CD4-positive, alpha-beta T cell (primary cell): ENCODE measurements at places on chromosomes 13 and 19.

GRCh38 chr13:29756506-29756905 is 93.9 kb downstream of the UBL3 start:
- no peak for DNase-seq

DNA sequence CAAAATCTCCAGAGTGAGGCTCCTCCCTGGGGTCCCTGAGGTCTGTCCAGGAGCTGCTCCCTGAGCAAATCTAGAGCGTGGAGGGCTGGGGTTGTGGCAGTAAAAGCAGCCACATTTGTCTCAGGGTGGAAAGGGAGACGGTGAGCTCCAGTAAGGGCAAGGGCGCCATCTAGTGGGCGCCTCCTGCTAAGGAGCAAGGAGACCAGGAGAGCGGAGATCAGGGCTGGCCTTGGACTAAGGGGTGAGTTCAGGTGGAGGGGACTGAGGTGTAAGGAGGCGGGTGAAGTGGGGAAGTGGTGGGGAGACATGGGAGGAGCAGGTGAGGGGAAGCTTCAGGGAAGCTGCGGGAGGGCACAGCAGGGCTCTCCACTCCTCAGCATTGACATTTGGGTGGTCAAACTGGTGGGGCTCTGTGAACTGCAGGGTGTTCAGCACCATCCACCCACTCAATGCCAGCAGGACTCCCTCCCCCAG is 5.3 kb upstream of the CEACAM21 start:
- DNase-seq = peak; percentile 88

- DNase-seq = no peak
Measured at GRCh38 chr13:104796581-104796980, 1730.4 kb upstream of the SLC10A2 start.

GRCh38 chr13:75505327-75505726 is 23.4 kb upstream of the TBC1D4 start:
- DNase-seq = peak; percentile 18

DNA sequence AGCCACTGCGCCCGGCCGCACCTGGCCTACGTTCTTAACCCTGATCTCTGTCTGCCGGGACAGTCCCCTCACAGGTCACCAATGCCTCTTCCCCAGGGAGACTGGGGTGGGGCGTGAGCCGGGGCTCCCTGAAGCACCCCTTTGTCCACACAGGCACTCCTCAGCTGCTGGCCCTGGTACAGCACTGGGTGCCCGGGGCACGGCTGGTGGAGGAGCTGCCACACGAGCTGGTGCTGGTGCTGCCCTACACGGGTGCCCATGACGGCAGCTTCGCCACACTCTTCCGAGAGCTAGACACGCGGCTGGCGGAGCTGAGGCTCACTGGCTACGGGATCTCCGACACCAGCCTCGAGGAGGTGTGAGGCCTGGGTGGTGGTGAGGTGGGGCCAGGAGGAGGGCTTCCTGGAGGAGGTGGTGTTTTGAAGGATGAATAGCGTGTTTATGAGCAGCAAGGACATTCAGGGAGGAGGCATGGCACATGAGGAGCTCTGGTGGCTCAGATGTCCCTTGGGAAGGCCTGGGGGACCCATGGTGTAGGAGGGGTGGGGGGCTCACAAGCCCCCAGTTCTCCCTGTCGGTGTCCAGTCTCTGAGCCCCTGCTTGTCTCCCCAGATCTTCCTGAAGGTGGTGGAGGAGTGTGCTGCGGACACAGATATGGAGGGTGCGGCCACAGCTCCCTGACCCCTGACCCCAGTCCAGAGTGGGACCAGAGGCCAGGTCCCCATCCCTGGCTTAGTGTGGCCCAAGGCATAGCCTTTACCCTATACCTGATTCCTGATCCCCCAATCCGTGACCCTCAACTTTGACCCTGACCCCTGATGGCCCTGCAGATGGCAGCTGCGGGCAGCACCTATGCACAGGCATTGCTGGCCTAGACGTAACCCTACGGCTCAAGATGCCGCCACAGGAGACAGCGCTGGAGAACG is 13.5 kb upstream of the ARHGAP45 start:
- no peak for DNase-seq

- no peak for DNase-seq
Measured at GRCh38 chr19:49434907-49435583, 6.3 kb downstream of the SLC17A7 start.

- DNase-seq = no peak
Measured at GRCh38 chr13:113442985-113443362, 10.3 kb downstream of the ADPRHL1 start.

DNA sequence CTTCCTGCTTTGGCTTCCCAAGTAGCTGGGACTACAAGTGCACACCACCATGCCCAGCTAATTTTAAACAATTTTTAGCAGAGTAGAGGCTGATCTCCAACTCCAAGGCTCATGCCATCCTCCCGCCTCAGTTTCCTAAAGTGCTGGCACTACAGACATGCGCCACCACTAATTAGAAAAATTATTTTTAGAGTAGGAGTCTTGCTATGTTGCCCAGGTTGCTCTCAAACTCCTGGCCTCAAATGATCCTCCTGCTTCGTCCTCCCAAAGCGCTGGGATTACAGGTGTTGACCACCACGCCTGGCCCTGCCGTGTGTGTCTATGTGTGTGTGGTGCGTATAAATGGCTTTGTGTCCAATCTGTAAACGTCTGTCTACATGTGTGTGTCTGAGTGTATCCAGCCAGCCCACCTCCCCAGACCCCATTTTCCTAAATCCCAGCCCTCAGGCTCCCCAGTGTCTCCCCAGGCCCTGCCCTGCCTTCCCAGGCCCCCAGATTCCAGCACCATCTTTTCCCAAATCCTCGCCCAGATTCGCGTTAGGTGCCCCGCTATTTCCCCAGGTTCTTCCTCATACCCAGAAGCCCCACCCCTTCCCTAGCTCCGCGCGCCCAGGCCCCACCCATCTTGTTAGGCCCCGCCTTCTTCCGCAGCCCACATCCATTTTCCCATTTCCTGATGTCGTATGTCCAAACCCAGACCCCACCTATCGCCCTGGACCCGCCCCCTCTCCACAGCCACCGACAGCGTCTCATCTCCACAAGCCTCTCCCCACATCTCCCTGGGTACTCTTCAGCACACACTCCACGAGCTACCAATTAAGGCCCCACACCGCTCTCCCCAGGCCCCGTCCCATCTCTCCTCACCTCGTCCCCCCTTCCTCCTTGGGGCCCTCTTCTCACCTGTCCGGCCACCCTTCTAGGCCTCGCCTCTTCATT is 24.9 kb downstream of the SLC8A2 start:
- DNase-seq = no peak

DNA sequence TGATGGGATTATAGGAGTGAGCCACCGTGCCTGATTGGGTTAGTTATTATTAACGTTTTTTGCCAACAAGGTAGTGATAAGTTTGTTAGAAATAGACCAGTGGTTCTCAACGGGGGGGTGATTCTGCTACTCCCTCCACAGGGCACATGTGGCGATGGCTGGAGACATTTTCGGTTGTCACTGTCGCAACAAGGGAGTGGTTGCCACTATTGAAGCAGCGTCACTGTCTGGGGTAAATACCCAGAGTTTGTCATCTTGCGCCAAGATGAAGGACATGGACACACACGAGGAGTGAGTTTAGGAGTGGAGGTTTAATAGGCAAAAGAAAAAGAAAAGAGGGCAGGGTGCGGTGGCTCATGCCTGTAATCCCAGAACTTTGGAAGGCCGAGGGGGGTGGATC is 18.9 kb downstream of the ADGRE3 start:
- DNase-seq = no peak

DNA sequence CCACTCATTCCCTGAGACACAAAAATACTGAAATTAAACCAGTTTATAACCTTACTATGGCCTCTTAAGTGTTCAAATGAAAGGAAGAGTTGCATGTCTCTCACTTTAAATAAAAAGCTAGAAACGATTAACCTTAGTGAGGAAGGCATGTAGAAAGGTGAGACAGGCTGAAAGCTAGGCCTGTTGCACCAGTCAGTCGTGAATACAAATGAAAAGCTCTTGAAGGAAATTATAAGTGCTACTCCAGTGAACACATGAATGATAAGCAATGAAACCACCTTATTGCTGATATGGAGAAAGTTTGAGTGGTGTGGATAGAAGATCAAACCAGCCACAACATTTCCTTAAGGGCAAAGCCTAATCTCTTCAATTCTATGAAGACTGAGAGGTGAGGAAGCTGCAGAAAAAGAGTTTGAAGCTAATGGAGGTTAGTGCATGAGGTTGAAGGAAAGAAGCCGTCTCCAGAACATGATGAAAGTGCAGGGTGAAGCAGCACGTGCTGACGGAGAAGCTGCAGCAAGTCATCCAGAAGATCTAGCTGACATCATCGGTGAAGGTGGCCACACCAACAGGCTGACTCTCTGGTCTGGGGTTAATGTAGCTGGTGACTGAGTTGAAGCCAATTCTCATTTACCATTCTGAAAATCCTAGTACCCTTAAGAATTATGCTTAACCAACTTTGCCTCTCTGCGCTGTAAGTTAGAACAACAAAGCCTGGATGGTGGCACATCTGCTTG is 94.5 kb upstream of the TEX29 start:
- DNase-seq = no peak

DNA sequence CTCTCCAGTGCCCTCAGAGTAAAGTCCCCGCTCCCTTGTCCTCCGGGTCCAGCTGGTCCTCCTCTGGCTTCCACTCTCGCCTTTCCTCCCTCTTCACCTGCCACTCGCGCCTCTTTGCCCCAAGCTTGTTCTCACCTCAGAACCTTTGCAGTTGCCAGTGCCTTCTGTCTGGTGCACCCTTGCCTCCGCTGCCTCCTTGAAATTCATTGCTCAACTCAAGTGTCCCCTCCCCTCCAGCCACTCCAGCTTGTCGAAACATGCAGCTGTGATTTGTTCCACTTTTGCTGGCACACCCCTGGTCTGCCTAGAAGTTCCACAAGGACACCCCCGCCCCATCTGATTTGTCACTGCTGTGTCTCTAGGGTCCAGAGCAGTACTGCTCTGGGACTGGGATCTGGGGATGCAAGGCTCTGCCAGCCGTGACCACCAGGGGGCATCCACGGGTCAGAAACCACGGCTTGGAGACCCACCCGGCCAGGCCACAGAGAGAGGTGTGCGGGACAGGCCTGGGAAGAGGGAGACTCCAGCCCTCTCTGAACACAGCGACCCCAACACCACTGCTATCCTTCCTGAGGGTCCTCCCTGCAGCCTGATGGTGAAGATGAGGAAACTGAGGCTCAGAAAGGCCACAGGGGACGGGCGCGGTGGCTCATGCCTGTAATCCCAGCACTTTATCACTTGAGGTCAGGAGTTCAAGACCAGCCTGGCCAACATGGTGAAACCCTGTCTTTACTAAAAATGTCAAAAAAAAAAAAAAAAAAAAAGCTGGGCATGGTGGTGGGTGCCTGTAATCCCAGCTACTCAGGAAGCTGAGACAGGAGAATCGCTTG is 49.9 kb downstream of the AP1M1 start:
- peak; percentile 90 for DNase-seq
